ENCODE measurements at places on chromosomes 5 and 9.

GRCh38 chr5:168404365-168404764 is 81.9 kb upstream of the RARS1 start:
- DNase-seq: peak; percentile 79

DNA sequence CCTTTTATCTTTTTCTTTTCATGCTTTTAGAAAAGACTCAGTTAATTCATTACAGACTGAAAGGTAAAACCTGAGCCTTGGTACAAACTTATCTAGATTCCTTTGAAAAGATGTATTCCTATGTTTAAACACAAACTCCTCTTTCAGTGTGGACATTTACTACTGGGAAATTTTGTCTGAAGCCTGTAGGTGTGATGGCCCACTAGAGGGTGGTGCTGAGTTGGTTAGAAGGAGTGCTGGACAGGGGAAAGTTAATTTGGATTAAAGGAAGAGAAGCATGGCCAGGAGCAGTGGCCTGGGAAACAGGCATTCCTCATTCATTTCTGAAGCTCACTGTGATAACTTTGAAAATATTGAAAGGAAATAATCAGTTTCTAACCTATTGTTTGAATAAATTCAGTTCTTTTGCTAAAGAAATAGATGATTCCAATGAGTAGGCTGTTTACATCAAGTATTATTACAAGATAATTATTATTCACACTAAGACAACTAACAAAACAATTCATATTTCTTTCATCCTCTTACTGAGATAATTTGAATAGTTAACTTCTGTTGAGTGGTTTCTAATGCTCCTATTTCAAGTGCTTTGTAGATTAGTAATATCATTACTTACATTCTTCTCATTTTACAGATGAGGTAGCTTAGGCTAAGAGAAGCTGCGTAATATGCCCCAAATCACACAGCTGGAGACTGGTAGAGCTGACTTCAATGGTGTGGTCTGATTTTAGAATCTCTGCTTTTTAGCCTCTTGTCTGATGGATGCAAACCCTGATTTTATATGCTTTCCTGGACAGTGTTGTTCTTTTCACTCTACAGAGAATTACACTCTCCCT is 150.9 kb downstream of the ADGRV1 start:
- no peak for DNase-seq

DNA sequence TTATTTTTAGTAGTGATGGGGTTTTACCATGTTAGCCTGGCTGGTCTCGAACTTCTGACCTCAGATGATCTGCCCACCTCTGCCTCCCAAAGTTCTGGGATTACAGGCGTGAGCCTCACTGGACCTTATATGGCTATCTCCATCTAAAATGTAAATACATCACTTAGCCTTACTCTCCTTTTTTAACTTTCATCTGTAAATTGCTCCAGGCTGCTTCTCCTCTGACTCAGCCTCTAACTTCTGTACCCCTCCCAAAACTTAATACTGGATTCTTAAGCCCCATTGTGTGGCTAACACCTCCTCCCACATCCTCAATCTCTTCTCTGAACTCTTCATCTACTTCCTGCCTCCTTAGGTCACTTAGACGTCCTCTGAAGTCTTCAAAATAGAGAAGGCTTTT is 4.0 kb downstream of the SNX30 start:
- DNase-seq: no peak

DNA sequence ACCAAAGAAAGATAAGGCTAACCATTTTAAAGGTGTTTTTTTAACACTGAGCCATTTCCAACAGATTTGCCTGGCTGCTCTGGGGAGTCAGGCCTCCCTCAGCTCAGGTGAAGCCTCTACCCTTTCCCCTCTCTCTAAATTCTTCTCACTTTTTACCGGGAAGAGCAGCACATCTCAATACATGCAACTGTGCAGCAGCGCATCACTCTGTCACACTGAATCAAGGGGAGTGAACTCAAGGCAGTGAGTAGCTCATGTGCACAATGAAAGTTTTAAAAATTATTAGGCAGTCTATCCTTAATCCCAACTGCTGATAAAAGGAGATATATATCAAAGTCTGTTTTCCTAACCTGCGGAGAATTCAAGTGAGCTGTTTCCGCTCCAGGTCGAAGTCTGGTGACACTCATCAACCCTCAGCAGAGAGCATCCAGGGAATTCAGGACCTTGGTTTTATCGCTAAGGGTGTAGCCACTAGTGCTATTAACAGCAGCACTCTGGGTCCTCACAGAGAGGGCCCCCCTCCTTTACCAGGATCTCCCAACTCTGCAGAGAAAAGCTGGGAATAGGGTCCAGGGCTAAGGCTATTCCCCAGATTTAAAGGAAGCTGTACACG is 1.0 kb downstream of the CEMIP2 start:
- DNase-seq: no peak

DNA sequence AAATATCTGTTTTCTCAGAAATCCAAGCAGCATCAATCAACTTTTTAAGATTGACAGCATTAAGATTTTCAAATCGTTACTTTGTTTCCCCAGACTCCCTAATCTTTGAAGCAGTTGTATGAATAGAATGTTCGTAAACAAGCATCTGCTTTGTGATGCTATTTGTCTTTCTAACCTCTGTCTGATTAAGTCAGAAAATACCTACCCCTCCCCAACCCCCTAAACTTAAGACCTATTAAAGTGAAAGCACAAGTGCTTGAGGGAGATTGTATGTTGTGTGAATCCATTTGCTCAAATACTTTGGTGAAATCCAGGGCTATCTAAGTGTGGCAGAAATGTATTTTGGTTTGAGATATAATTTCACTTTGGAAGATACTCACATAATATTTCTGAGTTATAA is 47.9 kb upstream of the C5orf47 start:
- DNase-seq: no peak

Data from GM04503 (cell line).